ENCODE measurements at places on chromosomes 5 and 9.

DNA sequence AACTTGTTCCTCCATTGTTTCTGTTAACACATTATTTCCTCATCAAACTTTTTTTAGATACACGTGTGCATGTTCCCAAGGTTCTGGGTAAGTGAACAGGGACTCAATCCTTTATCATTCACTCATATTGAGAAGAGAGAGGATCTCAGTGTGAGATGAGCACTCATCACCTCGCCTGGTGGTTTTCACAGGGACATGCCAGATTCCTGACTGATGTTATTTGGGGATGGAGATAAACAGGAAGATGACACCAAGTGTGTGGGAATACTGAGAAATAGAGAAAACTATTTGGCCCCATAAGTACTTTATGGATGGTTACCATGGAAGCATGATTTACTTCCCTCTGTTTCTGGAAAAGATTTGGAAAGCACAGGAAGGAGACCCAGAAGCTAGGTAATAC is 533.3 kb upstream of the DMAC1 start:
- no peak for DNase-seq

GRCh38 chr5:146101646-146102045 is 3.7 kb downstream of the PLAC8L1 start:
- DNase-seq, result no peak

DNA sequence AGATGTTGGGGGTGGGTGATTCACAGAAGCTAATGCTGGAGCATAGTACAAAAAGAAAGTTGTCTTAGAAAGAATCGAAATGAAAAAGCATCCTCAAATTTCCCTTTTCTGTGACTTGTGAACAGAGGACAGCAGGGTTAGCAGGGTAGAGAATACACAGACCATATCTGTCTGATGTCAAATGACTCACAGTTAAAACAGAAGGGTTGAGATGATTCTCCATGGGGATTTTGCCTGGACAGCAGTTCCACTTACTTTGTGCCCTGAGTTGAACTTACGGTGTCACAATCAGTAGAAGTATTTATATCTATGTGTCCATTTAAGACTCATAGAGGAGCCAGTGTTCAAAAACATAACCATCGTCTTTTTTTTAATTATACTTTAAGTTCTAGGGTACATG is 801.6 kb downstream of the KCTD16 start:
- DNase-seq, result no peak

DNA sequence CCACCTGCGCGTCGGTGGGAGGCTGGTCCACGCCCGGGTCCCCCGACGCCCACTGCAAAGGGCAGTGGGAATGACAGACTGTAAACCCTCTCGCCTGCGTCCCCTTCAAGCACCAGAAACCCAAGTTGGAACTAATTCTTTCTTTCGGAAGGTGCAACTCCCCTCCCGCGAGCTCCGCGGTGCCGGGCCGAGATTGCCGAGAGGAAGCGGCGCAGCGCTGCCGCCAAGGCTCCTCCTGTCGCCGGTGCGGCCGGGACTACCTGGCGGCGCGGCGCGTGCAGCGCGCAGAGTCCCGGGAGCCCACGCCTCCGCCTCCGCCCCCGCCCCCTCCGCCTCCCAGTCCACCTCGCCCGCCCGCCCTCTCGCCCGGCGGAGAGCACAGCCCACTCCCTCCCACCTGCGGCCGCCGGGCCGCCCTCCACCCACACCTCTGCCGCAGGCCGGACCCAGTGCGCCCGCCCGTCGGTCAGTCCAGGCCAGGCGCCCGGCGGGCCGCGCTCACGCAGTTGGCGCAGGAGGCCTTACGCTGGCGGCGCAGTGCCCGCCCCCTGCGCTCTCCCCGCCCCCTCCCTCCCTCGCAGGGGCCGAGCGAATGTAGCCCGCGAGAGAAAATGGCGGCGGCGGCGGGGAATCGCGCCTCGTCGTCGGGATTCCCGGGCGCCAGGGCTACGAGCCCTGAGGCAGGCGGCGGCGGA is at the start of gene MAP3K1:
Gene MAP3K1 (plus strand): TSS at position 587 of the 695 bp plus-strand sequence. CDS start 25 bp downstream, at position 612.
- DNase-seq, result peak; percentile 49

GRCh38 chr5:137641148-137641547 is 94.7 kb downstream of the KLHL3 start:
- DNase-seq, result no peak

Measured in NCI-H2227 treated with DMSO at 0.1 percent for 48 hours (cell line).